ENCODE measurements at places on chromosomes 6 and 20. TPM values are rescaled to one million over a fixed set of nuclear protein-coding genes. Genes with fewer than 3 reads are reported as not detected.

GRCh38 chr20:48339190-48339985 is 488.4 kb downstream of the PREX1 start:
- no peak for DNase-seq

The EXOC2 gene
- 11.4 TPM for total RNA-seq

The PAK1IP1 gene
- 6.1 TPM for total RNA-seq

The CST4 gene
- not detected for total RNA-seq

DNA sequence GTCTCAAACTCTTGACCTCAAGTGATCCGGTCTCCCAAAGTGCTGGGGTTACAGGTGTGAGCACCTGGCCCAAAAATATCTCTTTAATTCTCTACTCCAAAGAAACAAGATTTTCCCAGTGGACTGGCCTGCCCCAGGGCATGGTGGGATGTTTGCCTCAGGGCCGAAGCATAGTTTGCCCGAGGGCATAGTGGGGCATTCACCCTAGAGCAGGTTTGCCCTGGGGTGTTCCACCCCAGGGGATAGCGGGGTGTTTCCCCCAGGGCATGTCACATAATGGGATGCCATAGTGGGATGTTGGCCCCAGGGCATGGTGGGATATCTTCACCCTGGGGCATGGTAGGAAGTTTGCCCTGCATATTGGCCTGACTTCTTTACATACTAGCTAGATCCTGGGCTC is 97.2 kb downstream of the VEGFA start:
- DNase-seq, result no peak

The ARHGAP18 gene
- 10.7 TPM for total RNA-seq

- no peak for DNase-seq
These were observed 164.1 kb downstream of the FRK start for GRCh38 chr6:115896538-115897129.

GRCh38 chr20:36231331-36231730 is 4.9 kb upstream of the AAR2 start:
- no peak for DNase-seq

GRCh38 chr6:129686941-129687627 is 22.9 kb downstream of the ARHGAP18 start:
- DNase-seq, result no peak

The ULBP2 gene
- total RNA-seq, result not detected

The GJA1 gene
- 85.0 TPM for total RNA-seq

DNA sequence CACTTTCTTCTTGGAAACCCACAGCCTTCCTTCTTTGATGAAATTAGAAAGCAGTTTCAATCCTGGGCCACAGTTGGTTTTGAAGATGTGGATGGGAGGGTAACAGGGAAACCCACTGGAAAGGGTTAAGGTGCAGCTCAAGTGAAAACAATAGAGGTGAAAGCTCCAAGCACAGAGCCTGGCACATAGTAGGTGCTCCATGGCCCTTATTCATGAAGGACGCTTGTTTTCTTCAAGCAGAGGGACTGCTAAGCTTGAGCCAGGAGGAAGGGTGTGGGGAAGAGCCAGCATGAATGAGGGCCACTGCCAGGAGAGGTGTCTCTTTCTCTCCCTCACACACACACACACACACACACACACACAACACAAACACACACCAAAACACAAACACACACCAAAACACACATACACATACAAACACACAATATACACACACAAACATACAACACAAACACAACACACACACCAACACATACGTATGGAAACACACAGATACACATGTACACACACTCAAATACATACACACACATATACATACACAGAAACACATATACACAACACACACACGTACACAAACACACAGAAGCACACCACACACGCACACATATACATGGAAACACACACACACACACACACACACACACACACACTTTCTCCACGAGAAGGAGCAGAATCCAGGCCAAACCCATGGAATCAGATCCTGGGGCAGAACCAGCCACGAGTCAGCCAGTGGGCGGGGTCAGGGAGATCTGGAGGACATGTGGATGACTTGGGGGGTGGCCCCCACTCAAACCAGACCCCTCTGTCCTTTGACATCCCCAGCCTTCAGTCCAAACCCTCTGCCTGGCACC is 23.7 kb upstream of the RBPJL start:
- DNase-seq, result no peak

DNA sequence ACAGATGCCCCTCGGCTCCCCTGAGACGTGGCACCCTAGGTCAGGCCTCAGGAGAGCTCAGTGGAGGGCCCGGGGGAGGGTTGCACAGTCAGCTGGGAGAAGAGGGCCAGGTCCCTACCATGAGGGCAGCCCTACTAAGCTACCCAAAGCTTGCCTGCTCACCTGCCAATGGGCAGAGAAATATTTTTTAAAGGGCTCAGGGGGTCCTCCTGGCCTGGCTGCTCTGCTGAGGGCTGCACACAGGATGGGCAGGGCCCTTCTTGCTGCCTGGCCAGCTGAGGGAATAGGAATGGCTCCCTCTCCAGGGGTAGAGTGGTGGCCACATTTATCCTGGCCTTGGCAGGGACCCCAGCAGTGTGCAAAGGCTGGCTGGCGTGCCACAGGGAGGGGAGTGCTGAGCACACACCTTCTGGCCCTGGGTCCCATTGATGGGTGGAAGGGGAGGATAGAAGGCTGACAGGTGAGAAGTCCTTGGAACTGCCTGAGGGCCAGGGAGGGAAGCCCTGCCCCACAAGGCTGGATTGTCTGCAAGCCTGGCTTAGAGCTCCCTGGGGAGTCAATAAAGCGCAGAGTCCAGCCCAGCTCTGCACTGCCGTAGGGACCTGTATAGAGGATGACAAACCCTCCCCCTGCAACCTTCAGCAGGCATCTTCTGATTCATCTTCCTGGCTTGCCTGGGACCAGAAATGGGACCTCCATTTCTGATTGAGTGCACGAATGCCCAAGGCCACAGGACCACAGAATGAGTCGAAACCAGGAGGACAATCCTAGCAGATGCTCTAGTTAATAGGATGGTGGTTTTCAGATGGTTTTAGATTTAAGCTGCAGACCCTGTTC is 62.1 kb downstream of the NOL4L start:
- no peak for DNase-seq

- DNase-seq, result no peak
These were observed 96.3 kb downstream of the FOXF2 start for GRCh38 chr6:1485678-1486077.

The FAM217A gene
- not detected for total RNA-seq

The DEFB132 gene
- total RNA-seq, result 0.32 TPM

DNA sequence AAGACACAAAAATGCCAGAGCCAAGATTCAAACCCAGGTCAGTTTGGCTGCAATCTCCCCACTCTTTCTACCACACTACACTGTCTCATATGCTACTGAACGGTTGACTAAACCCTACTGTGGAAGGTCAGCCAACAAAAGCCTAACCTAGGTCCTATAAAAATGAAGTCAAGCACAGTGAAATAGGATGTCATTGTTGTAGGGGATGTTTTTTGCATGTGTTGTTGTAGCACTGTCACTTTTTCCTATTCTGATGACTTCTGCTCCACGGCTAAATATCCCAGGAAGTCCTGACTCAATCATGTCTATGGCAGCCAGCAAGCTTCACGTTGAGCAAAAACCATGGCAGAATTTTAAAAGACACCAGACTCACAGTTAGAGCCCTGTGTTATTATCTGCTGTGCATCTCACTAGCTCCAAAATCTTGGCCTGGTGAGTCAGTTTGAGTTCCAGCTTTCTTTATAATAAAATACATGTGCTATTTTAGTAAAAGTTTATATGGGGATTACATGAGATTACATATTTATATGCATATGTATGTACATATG is 322.1 kb upstream of the NT5E start:
- no peak for DNase-seq

DNA sequence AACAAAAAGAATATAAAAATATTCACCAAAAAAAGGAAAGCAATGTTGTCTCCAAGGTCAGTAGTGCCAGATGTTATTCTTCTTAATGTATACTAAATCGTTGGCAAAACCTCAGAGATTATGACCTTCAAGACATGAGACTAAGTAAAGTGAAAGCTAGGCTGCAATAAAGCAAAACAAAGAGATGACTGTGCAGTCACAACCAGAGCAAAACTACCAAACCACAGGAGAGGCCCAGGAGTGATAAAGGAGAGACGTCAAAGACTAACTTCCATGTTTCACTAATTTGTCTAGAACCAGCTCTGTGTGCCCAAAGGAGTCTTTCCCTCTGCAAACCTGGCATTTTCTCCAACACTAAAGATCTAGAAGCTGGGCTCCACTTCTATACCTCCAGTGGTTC is 155.9 kb upstream of the POU3F2 start:
- DNase-seq, result no peak

DNA sequence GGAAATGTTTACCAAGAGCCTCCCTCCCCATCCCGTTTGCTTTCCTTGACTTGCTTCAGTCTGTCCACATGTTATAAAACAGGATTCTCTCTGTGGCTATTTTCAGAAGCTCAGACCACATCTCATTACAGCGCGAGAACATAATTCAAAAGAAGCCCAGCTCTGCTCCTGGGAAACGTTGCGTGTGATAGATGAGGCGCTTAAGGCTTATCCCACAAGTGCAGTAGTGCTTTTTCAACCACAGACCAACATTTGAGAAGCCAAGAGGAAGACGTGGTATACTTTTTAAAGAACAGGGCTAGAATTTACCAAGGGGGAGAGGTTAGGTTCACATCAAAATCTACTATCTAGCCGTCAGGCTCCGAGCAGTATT is 239.5 kb downstream of the SLC24A3 start:
- DNase-seq, result no peak

The VGLL2 gene
- not detected for total RNA-seq

DNA sequence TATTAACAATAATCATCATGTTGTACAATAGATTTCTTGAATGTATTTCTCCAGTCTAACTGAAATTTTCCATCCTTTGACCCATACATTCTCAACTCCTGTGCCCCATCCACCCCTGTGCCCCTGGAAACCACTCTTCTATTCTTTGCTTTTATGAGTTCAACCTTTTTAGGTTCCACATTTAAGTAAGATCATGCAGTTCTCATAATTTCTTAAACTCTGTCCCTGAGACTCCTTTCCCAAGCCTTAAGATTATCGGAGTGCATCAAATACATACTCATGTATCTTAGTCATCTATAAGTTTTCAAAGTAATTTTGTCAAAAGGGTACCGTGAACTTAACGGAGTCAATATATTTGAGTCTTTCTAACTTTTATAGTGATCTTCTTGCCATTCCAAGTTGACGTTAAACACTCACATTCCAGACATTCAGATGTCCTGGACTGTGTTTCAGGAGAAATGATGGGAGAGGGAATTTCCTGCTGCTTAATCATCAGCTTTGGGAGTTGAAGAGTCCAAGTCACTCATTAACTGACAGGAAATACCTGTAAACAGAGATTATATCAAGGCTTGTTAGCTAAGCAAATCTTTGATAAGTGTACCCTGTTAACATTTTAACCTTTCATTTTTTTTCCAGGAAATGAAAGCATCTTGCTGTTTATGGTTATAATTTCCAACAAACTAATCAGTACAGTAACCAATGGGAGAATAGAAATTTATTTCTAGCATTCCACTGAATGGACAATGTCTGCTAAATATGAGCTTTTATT is 73.3 kb downstream of the ADGRG6 start:
- no peak for DNase-seq

The EFCAB8 gene
- total RNA-seq, result not detected

The BMP6 gene
- 16.0 TPM for total RNA-seq
